Spleen (tissue), 13 donors: ENCODE measurements at places on chromosomes 1 and 21. TPM values are rescaled to one million over a fixed set of nuclear protein-coding genes. Genes with fewer than 3 reads are reported as not detected.

GRCh38 chr1:224589006-224589405 lies 27.1 kb upstream of the CNIH3 start:
- no peaks in the 10 kb centered on the region for H3K36me3 ChIP-seq
- H3K4me3 ChIP-seq, result no peak overlapping the region
- no peak overlapping the region for H3K27ac ChIP-seq
- H3K4me1 ChIP-seq, result no peaks in the 10 kb centered on the region
- no peak for DNase-seq
- H3K27me3 ChIP-seq, result no peaks in the 10 kb centered on the region

GRCh38 chr1:151891512-151891911 lies 17.8 kb downstream of the THEM4 start:
- no peaks in the 10 kb centered on the region for H3K4me1 ChIP-seq
- no peaks in the 10 kb centered on the region for H3K27me3 ChIP-seq
- no peak overlapping the region for H3K4me3 ChIP-seq
- DNase-seq, result no peak

GRCh38 chr1:220889333-220889732 lies 10.1 kb downstream of the HLX start:
- DNase-seq, result no peak
- H3K36me3 ChIP-seq, result peaks cover 27% of the 10 kb centered on the region
- H3K4me1 ChIP-seq, result no peaks in the 10 kb centered on the region

DNA sequence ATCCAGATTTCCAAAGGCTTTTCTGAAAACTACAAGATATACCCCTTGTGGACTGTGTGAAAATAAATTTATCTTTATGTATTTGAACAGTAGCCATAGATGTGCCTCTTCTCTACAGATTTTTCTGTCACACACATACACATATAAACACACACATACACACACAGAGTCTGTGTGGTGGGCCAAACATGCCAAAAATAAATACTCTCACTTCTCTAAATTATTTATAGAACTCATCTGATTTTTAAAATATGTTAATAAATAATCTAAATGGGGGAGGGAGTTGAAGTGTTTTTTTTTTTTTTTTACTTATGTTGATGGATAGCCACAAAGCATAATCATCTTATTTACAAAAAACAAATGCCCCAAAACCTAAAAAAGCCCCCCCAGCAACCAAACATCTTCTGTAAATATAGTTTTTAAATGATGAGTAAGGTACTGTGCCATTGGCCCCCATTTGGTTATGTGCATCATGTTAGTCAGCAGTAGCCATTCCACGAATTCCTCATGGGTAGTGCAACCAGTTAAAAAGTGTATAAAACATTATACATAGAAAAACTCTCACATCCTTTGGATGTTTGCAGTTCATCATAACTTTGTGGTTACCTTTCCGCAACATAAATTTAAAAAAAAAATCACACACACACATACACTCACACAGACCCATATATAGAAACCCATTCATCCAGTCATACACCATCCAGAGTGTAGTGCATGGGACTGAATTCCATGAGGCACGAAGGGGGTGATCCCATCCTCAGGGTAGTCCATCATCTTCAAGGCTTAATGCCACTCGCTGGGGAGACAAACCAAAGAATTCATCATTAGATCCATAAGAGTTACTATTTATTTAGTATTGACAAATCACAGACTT lies 8.2 kb upstream of the MAGOH start:
- no peaks in the 10 kb centered on the region for H3K4me1 ChIP-seq
- no peaks in the 10 kb centered on the region for H3K36me3 ChIP-seq
- no peak overlapping the region for H3K4me3 ChIP-seq
- DNase-seq, result no peak

GRCh38 chr1:206460836-206461426 lies 9.3 kb upstream of the IKBKE start:
- H3K36me3 ChIP-seq, result no peaks in the 10 kb centered on the region
- H3K4me1 ChIP-seq, result peaks cover 54% of the 10 kb centered on the region
- no peaks in the 10 kb centered on the region for H3K27me3 ChIP-seq
- H3K4me3 ChIP-seq, result no peak overlapping the region
- H3K27ac ChIP-seq, result peak overlapping the region; percentile 66

GRCh38 chr1:176058686-176059085 lies 148.4 kb downstream of the COP1 start:
- H3K4me1 ChIP-seq, result no peaks in the 10 kb centered on the region
- peaks cover 26% of the 10 kb centered on the region for H3K36me3 ChIP-seq
- H3K27ac ChIP-seq, result no peak overlapping the region
- H3K4me3 ChIP-seq, result no peak overlapping the region
- H3K27me3 ChIP-seq, result no peaks in the 10 kb centered on the region
- DNase-seq, result no peak

- DNase-seq, result no peak
- H3K4me1 ChIP-seq, result no peaks in the 10 kb centered on the region
- H3K27ac ChIP-seq, result no peak overlapping the region
- no peak overlapping the region for H3K4me3 ChIP-seq
- peaks cover 7% of the 10 kb centered on the region for H3K27me3 ChIP-seq
Measured at GRCh38 chr1:175865041-175865766, 121.8 kb upstream of the TNR start.

GRCh38 chr1:5926686-5927435 lies 65.4 kb downstream of the NPHP4 start:
- no peaks in the 10 kb centered on the region for H3K4me1 ChIP-seq
- H3K27me3 ChIP-seq, result no peaks in the 10 kb centered on the region
- no peak for DNase-seq
- peaks cover 3% of the 10 kb centered on the region for H3K36me3 ChIP-seq

- peaks cover 14% of the 10 kb centered on the region for H3K36me3 ChIP-seq
- H3K4me1 ChIP-seq, result peaks cover 44% of the 10 kb centered on the region
- no peak for DNase-seq
- no peaks in the 10 kb centered on the region for H3K27me3 ChIP-seq
- H3K27ac ChIP-seq, result no peak overlapping the region
Measured at GRCh38 chr1:39570477-39571177, 6.0 kb downstream of the PABPC4 start.

- no peaks in the 10 kb centered on the region for H3K36me3 ChIP-seq
- DNase-seq, result peak; percentile 78
- no peak overlapping the region for H3K4me3 ChIP-seq
Measured at GRCh38 chr1:2644171-2644570, 11.4 kb upstream of the MMEL1 start.

DNA sequence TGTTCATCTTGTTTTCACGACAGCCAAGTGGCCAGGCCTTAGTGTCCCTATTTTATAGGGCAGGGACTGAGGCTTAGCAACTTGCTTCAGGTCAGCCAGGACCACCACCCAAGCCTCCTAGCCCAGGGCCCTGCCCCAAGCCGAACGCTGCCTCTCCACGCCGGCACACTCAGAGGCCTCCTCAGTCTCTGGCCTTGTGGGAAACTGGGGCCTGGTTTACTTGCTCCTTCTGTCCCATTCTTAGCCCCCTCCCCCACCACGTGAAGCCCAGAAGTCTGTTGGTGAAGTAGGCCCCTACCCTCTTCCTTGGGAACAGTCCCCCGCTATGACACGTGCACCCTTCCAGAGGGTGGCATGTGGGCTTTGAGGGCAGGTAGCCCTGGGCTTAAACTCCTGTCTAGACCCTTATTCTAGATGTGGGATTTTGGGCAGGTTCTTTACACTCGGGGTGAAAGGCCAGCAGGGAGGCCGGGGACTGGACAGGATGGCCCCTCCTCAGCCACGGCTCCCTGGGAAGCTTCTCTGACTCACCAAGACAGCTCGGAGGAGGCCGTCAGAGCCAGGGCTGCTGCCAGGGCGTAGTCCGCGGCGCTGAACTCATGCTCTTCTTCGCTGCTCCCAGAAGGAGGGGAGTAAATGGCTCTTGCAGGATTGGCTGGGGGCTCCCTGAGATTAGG lies 4.3 kb downstream of the MYOM3 start:
- DNase-seq, result peak; percentile 44
- H3K36me3 ChIP-seq, result no peaks in the 10 kb centered on the region
- no peak overlapping the region for H3K27ac ChIP-seq

GRCh38 chr21:31396399-31396798 lies 52.3 kb upstream of the TIAM1 start:
- no peak overlapping the region for H3K4me3 ChIP-seq
- H3K27ac ChIP-seq, result no peak overlapping the region
- H3K4me1 ChIP-seq, result peaks cover 7% of the 10 kb centered on the region
- H3K27me3 ChIP-seq, result no peaks in the 10 kb centered on the region
- H3K36me3 ChIP-seq, result no peaks in the 10 kb centered on the region

DNA sequence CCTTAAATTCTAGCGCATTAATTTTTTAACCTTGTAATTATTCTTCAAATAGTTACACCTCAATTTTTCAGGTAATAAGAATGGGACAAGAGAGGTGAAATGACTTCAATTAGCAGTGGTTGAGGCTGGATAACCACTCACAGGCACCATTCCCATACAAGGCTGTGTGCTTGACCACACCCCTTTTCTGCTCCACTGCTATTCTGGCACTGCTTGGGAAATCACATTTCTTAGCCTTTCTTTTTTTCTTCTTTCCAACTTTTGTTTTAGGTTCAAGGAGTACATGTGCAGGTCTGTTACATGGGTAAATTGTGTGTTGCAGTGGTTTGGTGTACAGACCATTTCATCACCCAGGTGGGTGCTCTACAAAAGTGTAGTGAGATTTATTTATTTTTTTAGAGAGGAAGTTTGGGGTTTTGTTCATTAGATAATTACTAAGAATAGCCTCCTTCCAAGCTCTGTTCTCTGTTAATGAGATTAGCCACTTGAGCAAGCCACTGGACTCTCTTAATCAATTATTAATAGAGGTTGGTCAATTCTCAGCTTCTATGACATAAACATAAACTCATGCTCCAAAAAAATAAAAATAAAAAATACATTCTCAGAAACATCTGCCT lies 14.4 kb downstream of the ILDR2 start:
- H3K27ac ChIP-seq, result no peak overlapping the region
- DNase-seq, result no peak
- H3K4me1 ChIP-seq, result no peaks in the 10 kb centered on the region
- H3K27me3 ChIP-seq, result no peaks in the 10 kb centered on the region
- no peaks in the 10 kb centered on the region for H3K36me3 ChIP-seq

DNA sequence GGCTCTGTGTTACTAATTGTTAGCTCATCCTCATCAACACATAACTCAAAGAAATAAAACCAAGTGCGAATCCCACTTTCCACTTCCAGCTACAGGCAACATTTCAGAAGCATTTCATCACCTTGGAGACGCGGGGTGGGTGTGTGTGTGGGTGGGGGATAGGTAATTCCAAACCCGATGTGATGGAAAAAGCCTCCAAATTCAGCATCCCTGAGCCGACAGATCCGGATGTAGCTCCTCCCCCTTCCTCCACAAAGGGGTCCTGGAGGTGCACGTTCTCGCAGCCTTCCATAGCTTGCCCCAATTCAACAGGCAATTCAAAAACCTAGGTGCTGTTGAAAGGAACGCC lies 486 bp downstream of the HSPA13 start:
- peaks cover 47% of the 10 kb centered on the region for H3K4me1 ChIP-seq
- peak overlapping the region; percentile 94 for H3K27ac ChIP-seq
- no peaks in the 10 kb centered on the region for H3K27me3 ChIP-seq
- H3K4me3 ChIP-seq, result peak overlapping the region; percentile 71

- no peak overlapping the region for H3K4me3 ChIP-seq
- H3K4me1 ChIP-seq, result peaks cover 45% of the 10 kb centered on the region
- no peaks in the 10 kb centered on the region for H3K27me3 ChIP-seq
Measured at GRCh38 chr1:247334378-247335133, 2.9 kb upstream of the ZNF496 start.

DNA sequence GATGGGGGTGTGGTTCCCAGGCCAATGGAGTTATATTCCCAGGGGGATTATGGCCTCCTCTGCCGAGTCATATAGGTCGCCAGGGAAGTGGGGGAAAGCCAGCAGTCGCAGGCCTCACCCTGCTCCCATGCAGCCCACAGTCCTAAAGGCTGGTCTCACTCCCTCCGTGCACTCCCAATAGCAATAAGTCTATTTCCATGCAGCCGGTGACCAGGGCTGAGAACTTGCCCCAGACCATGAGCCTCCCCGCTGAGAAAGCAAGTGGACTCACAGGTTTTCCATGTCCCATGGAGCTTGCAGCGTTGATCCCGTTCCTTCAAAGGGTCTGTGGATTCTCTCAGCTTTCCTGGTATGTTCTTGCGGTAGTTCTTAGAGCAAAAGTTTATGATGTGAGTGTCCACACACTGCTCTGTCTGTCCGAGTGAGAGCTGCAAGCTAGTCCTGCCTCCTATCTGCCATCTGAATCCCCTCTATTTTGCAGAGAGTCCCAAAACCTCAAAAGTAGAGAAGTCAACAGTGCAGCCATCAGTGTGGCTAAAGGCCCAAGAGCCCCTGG lies 81.7 kb upstream of the TMPRSS2 start:
- H3K27ac ChIP-seq, result no peak overlapping the region
- H3K27me3 ChIP-seq, result no peaks in the 10 kb centered on the region

DNA sequence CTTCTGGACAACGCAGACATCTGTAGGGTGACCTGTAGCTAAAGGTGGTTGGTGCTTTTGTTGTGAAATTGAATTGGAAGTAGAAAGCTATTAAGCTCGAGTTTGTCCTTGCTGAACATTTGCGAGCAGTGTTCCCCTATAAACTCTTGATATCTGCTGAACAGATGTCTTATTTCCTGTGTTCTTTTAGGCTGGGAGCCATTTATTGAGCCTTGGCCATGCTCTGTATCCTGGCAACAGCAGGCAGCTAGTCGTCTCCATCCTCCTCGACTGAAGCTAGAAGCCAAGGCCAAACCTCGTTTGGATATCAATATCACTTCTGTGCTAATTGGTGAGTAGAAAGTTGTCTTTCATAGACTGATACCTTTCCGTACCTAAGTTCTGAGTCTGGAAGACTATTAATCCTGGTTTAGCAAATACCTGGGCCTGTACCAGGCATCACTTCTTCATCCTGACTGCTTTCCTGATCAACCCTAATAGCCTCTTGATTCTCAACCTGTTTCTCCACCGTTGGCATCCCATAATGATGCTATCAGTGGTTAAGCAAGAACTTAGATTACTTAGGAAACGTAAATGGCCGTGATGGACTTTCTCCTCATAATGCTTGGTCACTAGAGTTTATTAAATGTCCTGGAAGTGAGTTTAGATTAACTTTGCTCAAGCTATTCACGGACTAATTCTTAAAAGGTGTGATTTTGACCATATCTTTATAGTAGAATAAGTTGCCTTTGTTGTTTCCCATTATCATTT lies 103.4 kb downstream of the VPS13D start:
- no peaks in the 10 kb centered on the region for H3K4me1 ChIP-seq
- H3K4me3 ChIP-seq, result no peak overlapping the region

The ITLN2 gene
- total RNA-seq, result not detected

The PROK1 gene
- total RNA-seq, result 0.51 TPM

The TRIM62 gene
- total RNA-seq, result 9.6 TPM

The CSTB gene
- 32.0 TPM for total RNA-seq

The LMOD1 gene
- total RNA-seq, result 10.2 TPM

The CHI3L2 gene
- 35.1 TPM for total RNA-seq

The SPATA6 gene
- 8.3 TPM for total RNA-seq
